Activated naive CD4-positive, alpha-beta T cell treated with anti-CD3 and anti-CD28 coated beads for 36 hours (primary cell): ENCODE measurements at places on chromosomes 1 and 21. TPM values are rescaled to one million over a fixed set of nuclear protein-coding genes. Genes with fewer than 3 reads are reported as not detected.

GRCh38 chr1:1092149-1092855, 18.2 kb upstream of the RNF223 start:
- no peak overlapping the region for H3K4me3 ChIP-seq
- no peaks in the 10 kb centered on the region for H3K36me3 ChIP-seq
- peak; percentile 3 for DNase-seq
- peaks cover 6% of the 10 kb centered on the region for H3K4me1 ChIP-seq

DNA sequence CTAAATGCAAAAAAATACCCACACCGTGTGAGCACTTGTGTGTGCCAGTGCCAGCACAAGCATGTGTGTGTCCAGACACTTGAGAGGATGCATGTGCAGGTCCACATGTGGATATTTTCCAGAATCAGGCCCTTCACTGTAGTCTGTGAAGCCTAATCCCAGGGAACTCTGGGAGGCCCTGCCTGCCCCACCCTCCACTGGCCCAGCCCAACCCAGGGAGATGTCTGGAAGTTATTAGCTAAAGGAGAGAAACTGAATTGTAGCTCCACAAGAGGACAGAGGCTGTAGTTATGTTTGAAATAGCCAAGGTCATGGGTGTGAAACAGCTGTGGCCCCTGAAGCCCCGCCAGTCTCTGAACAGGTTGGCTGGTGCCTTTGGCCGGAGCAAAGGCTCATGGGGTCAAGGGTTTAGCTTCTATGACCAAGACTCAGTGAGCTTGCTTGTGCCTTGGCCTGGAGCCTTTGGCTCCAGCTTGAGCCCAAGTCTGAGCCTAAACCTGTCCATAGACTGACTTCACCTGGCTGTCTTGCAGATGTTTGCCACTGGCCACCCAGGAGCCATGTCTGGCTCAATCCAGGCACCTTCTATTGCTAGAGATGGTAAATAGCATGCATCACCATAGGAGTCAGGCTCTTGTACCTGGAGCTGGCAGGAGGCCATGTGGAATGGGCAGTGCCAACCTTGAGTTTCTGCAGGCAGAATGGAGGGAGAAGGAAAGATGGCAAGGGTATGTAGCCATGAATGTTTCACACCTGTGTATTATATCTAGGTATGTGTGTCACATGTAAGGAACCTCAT, 69.9 kb downstream of the TMEM53 start:
- H3K27me3 ChIP-seq: no peaks in the 10 kb centered on the region
- H3K4me3 ChIP-seq: no peak overlapping the region
- H3K4me1 ChIP-seq: no peaks in the 10 kb centered on the region
- no peak overlapping the region for H3K27ac ChIP-seq

GRCh38 chr1:206742719-206743383, 27.7 kb upstream of the IL19 start:
- no peak overlapping the region for H3K27ac ChIP-seq
- peaks cover 47% of the 10 kb centered on the region for H3K4me1 ChIP-seq
- no peak for DNase-seq
- H3K27me3 ChIP-seq: no peaks in the 10 kb centered on the region

DNA sequence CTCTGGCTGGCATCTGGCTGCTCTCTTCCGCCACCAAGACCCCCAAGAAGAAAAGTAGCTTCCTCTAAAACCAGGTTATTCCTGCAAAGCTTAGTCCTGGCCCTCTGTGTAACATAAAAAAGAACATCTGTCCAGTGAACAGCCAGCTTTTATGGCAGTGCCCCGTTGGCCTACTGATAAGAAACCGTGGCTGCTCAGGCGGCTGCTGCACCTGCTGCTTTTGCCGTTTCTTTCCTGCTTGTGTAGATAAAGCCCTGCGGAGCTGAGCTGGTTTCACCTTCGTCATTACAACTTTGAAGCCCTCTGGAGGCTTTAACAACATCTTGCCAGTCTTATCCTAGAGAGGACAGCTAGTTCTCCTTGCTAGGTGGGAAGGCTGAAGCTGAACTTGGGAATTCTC, 20.5 kb downstream of the ELAPOR1 start:
- H3K27me3 ChIP-seq: no peaks in the 10 kb centered on the region
- DNase-seq: peak; percentile 26
- H3K36me3 ChIP-seq: no peaks in the 10 kb centered on the region

- peak; percentile 70 for DNase-seq
- peak within 1 kb of the TSS; percentile 98 for H3K27ac ChIP-seq
- peaks cover 13% of the 10 kb centered on the region for H3K36me3 ChIP-seq
- no peaks in the 10 kb centered on the region for H3K27me3 ChIP-seq
These were observed at the start of gene ZNF436 for GRCh38 chr1:23369335-23370013. ZNF436 (minus strand) TSS chr1:23369836; CDS start chr1:23368005, 1,831 bp downstream.

DNA sequence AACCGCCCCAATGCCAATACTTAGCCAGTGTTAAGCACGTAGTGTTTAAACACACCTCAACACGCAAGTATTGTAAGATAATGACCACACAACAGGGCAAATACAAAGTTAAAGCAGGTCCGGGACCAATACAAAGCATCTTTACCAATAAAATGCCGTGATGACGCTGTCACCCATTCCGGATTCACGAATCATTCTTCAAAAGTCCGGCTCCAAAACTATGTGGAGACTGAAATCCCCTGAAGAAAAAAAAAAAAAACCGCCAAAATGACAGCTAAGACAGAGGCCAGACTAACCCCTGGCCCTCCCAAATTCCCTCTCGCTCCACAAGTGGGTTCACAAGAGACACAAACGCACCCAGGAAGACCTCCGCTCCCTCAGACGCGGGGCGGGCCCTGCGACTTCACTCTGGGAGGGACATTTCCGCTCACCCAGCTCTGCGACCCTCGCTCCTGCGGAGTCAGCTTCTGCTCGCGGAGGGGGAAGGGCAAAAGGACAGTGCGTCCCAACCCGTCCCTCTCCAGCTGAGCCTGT, 625 bp upstream of the DARS2 start:
- peaks cover 43% of the 10 kb centered on the region for H3K4me1 ChIP-seq
- DNase-seq: no peak
- H3K4me3 ChIP-seq: peak overlapping the region; percentile 93
- H3K27ac ChIP-seq: peak overlapping the region; percentile 98
- H3K27me3 ChIP-seq: no peaks in the 10 kb centered on the region

- no peak for DNase-seq
- H3K27me3 ChIP-seq: peaks cover 18% of the 10 kb centered on the region
- H3K36me3 ChIP-seq: no peaks in the 10 kb centered on the region
- H3K4me1 ChIP-seq: peaks cover 2% of the 10 kb centered on the region
These were observed 408 bp downstream of the ESRRG start for GRCh38 chr1:216722821-216723220.

DNA sequence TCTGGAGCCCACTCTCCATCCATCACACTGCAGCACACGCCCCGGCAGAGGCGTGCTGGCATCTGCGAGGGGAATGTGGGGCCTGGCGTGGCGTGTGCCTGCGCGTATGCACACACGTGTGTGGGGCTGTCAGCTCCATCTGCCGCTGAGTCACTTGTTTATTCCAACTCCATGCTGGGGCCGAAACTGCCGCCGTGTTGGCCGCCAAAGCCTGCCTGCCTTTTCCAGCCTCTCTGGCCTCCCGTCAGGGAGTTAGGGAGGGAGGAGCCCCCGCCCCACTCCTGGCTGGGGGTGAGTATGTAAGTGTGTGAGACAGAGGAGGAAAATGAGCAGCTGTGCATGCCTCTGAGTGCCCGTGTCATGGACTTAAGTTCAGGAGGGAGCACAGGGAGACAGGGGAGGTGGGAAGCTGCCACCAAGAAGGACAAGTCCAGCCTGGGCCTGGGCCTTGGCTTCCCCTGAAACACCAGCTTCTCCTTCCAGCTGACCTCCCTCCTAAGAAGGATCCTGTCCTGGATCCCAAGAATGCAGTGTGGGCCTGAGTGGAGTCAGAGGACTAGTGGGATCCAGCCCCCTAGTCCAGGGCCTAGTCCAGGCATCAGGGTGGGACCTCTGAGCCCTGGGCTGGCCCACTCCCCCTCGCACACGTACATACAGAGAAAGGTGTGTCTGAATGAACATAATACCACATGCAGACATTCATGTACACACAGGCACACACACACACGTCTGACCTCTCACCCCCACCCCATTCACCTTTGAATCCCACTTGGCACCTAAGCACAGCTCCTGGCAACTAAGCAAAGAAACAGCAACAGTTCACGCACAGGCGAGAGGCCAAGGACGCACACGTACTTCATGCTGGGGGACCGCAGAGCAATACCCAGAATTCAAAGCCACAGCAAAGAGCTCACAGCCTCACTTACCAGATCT, 24.7 kb downstream of the MEF2D start:
- DNase-seq: no peak
- H3K27me3 ChIP-seq: no peaks in the 10 kb centered on the region
- H3K4me3 ChIP-seq: no peak overlapping the region
- H3K36me3 ChIP-seq: peaks cover 37% of the 10 kb centered on the region
- peaks cover 21% of the 10 kb centered on the region for H3K4me1 ChIP-seq

- peaks cover 38% of the 10 kb centered on the region for H3K4me1 ChIP-seq
- DNase-seq: peak; percentile 66
- H3K27ac ChIP-seq: peak overlapping the region; percentile 78
- peaks cover 7% of the 10 kb centered on the region for H3K36me3 ChIP-seq
These were observed 534 bp downstream of the C1orf56 start for GRCh38 chr1:151047925-151048644.

CFHR2 gene
- total RNA-seq: not detected

DNA sequence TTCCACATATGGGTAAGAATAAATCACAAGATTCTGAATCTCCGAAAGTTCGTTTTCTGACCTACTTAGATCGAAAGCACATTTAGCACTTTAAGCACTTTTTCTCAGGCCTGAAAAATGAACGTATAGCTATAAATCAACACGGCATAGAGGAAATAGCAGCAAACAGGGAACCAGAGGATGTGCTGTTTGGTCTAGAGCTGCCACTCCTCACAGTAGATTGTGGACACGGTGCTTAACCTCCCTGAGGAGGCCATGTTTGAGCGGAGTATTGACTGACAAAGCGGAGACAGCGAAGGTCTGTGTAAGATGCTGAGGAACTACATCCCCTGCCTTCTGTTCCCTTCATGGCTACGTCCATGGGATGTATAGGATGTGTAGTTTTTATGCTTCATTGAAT, 452.8 kb upstream of the NCAM2 start:
- no peak overlapping the region for H3K4me3 ChIP-seq
- no peaks in the 10 kb centered on the region for H3K27me3 ChIP-seq
- no peak overlapping the region for H3K27ac ChIP-seq
- no peak for DNase-seq
- H3K36me3 ChIP-seq: no peaks in the 10 kb centered on the region

- no peak for DNase-seq
- peaks cover 6% of the 10 kb centered on the region for H3K4me1 ChIP-seq
- peaks cover 1% of the 10 kb centered on the region for H3K36me3 ChIP-seq
- H3K27ac ChIP-seq: no peak overlapping the region
- no peak overlapping the region for H3K4me3 ChIP-seq
These were observed 16.9 kb downstream of the ARHGEF19 start for GRCh38 chr1:16195518-16195905.

FAM78B gene
- total RNA-seq: 0.24 TPM
